ENCODE measurements at places on chromosomes 5 and 9.

DNA sequence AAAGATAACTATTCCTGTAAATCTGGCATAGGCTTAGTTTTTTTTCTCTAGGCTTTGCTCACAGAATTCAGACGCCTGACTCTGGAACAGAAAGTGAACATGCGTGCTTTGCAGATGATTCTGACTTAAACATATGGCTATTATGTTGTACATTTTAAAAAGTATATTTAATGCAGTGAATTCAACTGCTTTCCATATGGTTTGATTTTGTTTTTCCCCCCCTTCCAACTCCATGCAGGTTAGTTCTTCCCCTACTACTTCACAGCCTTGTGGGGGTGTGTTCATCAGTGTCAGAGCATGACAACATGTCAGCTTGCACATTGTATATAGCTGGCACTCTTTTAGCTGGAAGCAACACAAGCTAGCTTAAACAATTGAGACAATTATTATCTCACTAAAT is 226.8 kb downstream of the TMEM167A start:
- no peak for DNase-seq

DNA sequence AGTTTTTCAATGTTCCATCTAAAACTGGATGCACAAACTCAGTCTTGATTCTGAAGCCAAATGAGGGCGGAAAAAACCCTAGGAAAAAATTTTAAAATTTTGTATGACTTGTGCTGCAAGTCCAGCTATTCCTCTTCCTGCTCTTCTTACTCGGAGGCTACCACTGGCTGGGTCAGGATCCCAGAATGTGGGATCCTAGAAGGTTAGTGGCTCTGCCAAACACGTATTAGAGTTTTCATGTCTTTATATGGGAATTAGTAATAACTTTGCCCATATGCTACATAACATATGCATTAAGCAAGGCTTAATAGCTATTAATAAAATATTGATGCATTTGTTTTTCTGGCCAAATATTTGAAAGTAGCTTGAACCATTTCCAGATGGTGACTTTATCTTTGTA is 458.3 kb downstream of the AGTPBP1 start:
- DNase-seq = no peak

DNA sequence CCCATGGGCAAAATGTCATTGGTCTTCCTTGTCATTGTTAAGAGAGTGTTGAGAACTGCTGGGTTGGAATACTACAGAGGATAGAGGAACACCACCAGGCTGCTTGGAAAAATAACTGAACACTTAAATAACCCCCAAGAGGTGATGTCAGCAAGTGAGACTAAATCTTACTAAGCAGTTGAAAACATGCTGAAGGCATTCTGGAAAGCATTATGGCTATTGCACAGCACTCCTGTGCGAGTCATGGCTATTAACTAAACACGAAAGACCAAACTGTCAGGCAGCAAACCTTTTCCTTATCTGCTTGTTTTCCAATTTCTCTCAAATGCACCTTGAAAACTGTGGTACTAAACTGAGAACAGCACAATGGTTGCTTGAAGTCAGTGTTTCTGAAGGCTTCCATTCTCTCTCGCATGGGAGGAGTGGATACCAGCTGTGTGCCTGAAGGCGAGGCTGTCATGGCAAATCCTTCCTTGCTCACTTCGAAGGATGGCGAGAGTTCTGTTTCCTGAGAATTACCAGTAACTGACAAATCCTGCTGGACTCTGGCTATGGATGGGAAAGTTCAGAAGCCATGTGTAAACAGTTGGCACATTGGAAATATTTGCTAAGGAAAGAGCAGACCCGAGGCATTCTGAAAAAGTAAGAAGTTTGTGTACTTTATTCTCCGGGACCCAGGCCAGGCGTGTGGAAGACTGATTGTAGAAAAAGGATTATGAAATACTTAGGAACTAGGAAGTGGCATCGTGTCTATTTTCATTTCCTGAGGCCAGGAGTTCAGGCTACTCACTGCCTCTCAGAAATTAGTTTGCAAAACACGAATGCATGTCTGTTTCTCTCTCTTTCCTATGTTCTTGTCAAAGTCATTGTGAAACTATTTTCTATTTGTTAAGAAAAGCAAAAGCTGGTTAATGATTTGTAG is 182.1 kb downstream of the DMRT2 start:
- no peak for DNase-seq

GRCh38 chr5:108257996-108258395 is 123.9 kb downstream of the FBXL17 start:
- no peak for DNase-seq

DNA sequence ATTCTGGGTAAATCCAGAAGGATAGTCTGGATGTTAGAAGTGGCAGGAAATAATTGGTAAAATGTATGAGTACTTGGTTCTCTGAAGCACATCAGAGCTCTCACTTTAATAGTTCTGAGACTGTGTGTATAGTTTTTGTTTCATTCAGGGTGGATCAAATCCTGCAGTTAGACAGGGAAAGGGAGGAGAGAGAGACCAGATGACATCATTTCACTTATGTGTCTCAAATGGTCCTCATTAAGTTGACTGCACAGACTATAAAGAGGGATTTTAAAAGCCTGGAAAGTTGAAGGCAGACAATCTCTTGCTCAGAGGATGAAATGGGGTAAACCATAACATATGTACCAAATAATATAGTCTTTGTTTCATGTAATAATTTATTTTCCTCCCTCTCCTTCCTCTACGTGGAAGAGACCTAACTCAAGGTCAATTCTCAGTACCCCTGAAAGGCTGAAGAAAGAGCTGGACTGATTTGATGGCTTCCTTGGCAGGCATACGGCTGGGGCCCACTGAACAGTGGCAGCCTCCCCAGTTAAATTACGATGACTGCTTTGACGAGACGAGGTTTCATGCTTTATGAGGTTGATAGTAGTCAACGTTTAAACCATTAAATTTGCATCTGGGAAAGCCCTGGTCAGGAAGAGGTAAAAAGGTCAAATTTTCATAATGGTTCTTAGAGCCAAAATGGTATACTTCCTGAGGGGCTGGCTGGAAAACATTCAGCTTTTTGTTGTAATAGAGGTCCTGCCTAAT is 395.1 kb upstream of the RPS23 start:
- DNase-seq = no peak

DNA sequence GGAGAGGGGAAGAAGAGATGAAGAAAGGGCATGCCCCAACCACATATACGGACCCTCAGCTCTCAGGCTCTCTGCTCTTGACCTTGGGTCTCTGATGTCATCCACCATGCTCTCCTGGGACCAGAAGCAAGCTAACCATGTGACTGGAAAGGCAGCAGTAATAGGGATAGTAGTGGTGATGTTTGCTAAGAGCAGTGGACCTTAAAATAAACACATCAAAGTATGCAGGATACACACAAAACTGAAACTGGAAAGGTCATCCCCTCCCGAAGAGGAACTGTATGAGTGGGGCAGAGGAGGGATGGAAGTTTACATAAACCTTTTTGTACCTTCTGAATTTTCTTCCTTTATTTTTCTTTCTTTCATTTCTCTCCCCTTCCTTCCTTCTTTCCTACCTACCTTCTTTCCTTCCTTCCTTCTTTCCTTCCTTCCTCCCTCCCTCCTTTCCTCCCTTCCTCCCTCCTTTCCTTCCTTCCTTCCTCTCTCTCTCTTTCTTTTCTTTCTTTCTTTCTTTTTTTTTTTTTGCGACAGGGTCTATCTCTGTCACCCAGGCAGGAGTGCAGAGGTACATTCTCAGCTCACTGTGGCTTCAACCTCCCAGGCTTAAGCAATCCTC is 8.1 kb upstream of the PTPN3 start:
- no peak for DNase-seq

- no peak for DNase-seq
Measured at GRCh38 chr5:179264053-179264782, 81.0 kb downstream of the ADAMTS2 start.

- no peak for DNase-seq
Measured at GRCh38 chr5:81359108-81359507, 34.8 kb downstream of the ACOT12 start.

DNA sequence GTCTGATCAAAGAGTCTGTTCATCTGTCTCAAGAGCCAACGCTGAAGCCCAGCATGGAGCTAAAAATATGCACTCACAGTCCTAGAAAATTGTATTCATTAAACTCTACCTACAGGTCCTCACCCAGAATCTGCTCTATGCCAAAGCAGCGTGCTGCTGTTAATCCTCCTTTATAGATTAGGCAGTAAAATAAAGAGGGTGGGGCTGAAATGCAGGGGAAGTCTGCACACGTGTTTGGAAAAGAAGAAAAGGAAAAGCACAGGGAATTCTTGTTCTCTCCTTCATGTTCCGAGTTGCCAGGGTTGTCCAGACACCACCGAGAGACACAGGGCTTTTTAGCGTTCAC is 121.4 kb upstream of the TMEM161B start:
- DNase-seq = no peak

- DNase-seq = no peak
Measured at GRCh38 chr9:137917116-137917515, 39.5 kb downstream of the CACNA1B start.

DNA sequence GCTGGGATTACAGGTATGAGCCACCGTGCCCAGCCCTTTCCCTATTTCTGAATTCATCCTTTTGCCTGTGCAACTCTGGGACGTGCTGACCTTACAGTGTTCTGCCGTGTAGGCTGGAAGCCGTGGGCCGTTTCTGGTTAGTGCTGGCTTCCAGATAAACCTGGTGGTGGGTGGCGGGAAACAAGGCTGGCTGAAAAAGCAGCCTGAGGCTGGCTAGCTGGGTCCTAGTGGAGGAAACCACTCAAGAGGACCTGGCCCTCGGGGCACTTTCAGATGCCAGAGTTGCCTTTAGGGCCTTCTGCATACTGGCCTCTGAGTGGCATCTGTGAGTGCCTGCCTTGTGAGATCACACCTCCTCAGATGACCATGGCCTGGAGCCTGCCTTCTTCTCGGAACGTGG is 26.9 kb downstream of the GALNT12 start:
- DNase-seq = no peak

- no peak for DNase-seq
Measured at GRCh38 chr5:171678646-171679045, 107.0 kb upstream of the SMIM23 start.

DNA sequence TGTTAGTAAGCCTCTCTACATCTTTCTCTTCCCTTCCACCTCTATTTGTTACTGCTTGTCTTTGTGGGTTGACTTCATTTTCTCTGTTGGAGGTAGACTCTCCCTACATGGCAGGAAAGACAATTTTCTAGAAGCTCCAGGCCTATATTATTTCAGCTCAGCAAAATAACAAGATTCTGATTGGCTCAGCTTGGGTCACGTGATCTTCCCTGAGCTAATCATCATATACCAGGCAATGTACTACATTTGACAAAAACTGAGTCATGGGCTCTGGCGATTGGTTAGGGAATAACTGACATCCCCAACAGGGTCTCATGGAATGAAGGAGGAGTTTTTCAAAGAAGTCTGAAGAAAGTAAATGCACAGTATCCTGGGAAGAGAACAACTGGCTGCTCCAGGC is 65.6 kb upstream of the NR3C1 start:
- DNase-seq = no peak

DNA sequence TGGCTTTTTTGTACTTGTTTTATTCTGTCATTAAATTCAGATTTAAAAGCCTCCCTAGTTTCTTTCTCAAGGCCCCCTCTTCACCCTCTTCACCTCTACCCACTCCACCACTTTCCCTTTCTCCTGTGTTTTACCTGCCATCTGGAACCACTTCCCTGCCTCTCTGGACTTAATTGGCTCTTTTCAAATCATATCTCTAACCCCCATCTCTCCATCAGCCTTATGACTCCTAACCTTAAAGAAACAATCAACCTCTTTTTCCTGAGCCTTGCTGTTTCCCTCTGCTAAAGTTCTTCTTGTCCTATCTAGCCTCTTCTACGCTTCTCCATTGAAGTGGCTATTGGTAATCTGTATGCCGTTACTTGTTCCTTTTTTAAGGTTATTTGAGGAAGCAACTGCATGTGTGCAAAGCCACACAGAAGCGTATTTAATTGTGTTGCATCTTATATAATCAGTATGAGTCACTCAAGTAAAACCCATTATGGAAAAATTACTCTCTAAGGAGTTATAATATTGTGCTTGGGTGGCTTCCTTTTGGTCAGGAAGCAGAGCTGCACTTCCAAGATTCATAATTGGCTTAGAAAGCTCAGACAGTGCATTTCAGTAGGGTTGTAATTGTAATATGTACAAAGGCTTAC is 653.6 kb upstream of the ITGA1 start:
- no peak for DNase-seq

- DNase-seq = no peak
Measured at GRCh38 chr9:92723801-92724323, 40.8 kb downstream of the BICD2 start.

- DNase-seq = no peak
Measured at GRCh38 chr5:95649842-95650620, 3.5 kb downstream of the RFESD start.

- DNase-seq = no peak
Measured at GRCh38 chr9:86945728-86946200, 1.5 kb downstream of the GAS1 start.

- DNase-seq = no peak
Measured at GRCh38 chr5:44321144-44321725, 68.0 kb downstream of the FGF10 start.

DNA sequence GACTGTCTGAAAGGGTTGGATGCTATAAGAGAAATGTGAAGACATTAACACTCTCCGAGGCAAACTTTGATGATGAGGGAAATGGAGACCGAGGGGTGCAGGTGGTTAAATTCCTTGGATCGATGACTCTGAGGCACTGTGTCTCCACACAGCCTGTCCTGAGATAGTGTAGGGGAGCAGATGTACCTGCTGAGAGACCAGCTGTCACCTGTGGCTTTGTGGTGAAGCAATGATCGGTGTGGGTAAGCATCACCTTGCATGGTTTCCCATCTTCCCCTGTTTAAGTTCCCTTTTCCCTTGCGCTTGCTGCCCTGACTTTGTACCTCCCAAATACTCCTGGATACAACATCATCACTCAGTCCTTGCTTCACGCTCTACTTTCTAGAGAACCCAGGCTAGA is 9.8 kb upstream of the MIER3 start:
- no peak for DNase-seq

GRCh38 chr9:135241381-135242048 is 154.0 kb downstream of the OLFM1 start:
- DNase-seq = no peak

- DNase-seq = no peak
Measured at GRCh38 chr9:110486218-110486617, 93.3 kb downstream of the SVEP1 start.

GRCh38 chr9:116837018-116837989 is 150.2 kb downstream of the TRIM32 start:
- no peak for DNase-seq

GRCh38 chr9:4590430-4591122 is 71.5 kb upstream of the PLPP6 start:
- no peak for DNase-seq

GRCh38 chr5:33891788-33892619 is at the start of gene ADAMTS12:
Gene ADAMTS12 (minus strand): TSS chr5:33891990. CDS start chr5:33891856, 134 bp downstream.
- peak; percentile 71 for DNase-seq

GRCh38 chr5:180785794-180786221 is 16.8 kb downstream of the MGAT1 start:
- DNase-seq = peak; percentile 62

- DNase-seq = no peak
Measured at GRCh38 chr5:77748160-77748559, 28.0 kb downstream of the TBCA start.
